ENCODE measurements at places on chromosomes 13 and 19. TPM values are rescaled to one million over a fixed set of nuclear protein-coding genes. Genes with fewer than 3 reads are reported as not detected.

The ZNF560 gene
- total RNA-seq = 0.41 TPM

DNA sequence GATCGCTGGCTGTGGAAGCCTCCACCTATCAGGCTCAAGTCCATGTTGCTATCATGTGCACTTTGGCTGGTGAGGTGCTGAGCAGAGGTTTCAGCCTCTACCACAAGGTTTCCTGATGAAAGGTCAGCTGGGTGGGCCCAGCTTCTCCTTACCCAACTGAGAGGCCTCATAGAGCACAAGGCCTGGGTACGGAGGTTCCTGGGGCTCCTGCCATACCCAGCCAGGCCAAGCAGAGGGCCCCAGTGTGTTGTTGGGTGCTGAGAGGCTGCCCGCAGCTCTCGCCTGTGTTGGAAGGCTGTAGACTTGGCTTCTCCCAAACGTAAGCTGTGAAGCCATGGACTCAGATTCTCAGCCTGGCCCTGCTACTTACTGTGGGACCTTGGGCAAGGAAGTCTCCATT lies 28.2 kb downstream of the ACTN4 start:
- no peak for DNase-seq

GRCh38 chr19:1434577-1435060 lies 3.6 kb upstream of the RPS15 start:
- DNase-seq = no peak

- DNase-seq = no peak
Observed at GRCh38 chr13:20349564-20350381, 117.7 kb upstream of the GJB6 start.

DNA sequence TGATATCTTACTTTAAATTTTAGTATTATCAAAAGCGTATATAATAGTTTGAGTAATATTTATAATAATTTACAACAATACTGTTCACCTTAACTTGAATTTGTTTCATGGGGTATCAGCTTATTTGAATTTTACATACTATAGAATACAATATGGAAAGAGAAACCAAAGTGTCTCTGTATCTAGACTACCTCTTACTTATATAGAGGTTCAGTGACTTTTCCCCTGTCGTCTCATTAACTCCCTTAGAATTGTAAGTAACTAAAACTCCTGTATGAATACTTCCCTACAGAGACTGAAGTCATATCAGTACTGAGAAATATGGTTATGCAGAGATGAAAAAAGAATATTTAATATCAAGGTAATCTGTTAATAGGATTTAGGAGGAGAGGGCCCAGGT lies 26.8 kb downstream of the COG6 start:
- no peak for DNase-seq

DNA sequence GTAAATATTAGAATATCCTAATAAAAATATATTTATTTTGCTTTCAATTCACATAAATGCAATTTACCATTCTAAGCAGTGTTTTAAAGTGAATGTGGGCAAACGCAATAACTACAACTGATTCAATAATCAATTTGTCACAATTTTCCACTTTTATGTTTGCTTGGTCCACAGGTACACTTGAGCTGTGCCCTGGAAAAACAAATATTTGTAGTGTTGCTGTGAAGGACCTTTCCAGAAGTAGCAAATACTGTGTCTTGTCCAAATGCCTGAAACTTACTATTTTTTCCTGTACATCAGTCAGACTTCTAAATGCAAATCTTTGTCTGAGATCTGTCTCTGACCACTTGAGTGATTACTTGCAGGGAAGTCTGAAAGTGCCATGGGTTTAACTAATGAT lies 845.8 kb upstream of the SLITRK5 start:
- no peak for DNase-seq

GRCh38 chr19:46392252-46392801 lies 21.0 kb downstream of the CCDC8 start:
- DNase-seq = no peak

- DNase-seq = no peak
Observed at GRCh38 chr19:58538257-58539168, 5.4 kb upstream of the TRIM28 start.

DNA sequence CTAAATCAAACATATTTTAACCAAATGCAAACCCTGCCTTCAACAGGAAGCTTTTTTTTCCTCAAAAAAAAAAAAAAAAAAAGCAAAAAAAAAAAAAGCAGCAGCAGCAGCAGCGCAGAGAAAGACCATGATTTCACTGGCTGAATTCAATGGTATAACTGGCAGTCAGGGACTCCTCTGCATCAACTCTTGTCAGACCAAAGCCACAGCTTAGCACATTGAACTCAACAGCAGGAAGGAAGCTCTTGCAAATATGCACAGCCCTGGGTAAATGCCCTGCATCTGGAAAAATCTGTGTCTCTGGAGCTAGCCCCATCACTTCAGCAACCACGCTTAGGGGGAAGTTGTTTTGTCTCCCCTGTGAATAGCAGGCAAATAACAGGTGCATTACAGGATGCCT lies 17.6 kb upstream of the DHRS12 start:
- DNase-seq = no peak

The CYP4F8 gene
- total RNA-seq = not detected

The SLC46A3 gene
- total RNA-seq = 2.9 TPM

The PGLYRP2 gene
- not detected for total RNA-seq

DNA sequence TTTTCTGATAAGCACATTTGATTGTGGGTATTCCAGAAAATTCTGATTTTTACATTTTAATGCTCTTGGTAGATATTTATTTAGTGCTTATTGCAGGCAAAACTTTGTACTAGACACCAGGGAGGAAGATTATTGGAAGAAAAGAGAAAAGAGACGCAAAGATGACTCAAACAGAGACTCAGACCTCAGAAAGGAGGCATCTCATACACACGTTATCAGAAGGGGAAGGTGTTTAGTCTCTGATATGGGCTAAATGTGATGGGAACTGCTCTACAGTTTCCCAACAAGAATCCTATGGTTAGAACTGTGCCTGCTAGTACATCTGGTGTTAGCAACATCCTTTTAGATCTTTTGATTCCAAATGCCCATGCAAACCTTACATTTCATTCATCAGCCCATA lies 245.6 kb downstream of the KLF5 start:
- DNase-seq = no peak

DNA sequence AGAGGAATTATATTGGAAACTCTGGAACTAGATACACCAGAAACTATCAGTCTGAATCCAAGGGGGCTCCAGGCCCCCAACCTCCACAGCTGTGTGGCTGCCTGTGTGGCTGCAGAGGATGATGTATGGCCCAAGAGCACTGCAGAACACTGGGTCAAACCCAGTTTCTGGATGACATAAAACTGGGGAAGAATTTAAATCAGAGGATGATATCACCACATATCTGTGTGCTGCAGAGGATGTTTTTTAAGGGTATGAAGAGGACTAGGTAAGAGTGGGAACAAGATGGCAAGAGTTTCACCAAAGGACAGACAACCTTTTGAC lies 226.4 kb downstream of the SUCLA2 start:
- DNase-seq = no peak

GRCh38 chr13:40534456-40534855 lies 132.0 kb downstream of the FOXO1 start:
- DNase-seq = no peak

The S1PR2 gene
- total RNA-seq = 2.4 TPM

DNA sequence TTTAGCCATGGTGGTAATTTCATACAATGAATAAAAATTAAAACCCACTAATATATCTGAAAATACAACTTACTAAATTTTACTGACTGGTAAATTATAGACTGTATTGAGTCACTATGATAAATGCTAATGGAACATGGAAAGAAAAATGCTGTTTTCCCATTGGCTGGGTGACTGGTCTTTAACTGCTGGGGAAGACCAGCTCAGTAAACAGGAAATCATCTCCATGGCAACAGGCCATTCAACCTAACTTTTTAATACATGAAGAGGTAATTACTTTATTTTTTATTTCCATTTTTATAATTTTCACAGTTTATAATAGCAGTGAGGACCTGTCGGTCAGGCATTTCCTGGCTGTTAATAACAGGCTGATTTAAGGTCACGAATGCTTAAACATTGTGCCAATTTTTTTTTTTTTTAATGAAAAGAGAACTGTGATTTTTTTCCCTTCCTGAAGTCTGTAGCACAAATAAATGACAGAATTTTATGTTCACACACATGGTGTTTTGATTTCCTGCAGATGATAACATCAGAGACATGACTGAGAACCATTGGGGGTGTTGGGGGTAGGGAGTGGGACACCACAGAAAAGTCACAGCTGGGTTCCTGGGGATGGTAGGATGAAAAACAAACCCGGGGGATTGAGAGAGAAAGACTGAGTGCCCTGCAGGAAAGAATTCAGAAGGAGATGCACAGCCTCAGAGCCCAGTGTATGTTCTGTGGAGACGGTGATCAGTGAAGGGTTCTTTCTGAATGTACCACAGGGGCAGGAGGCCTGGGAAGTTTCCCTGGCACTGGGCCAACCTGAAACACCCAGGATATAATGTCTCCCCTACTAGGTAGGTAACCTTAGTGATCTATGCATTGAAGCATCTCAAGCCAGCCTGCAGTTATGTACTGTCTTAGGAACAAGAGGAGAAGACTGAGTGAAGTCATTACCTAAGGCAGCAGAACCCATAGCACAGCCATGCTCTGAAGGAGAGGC lies 297.1 kb downstream of the COG6 start:
- no peak for DNase-seq

DNA sequence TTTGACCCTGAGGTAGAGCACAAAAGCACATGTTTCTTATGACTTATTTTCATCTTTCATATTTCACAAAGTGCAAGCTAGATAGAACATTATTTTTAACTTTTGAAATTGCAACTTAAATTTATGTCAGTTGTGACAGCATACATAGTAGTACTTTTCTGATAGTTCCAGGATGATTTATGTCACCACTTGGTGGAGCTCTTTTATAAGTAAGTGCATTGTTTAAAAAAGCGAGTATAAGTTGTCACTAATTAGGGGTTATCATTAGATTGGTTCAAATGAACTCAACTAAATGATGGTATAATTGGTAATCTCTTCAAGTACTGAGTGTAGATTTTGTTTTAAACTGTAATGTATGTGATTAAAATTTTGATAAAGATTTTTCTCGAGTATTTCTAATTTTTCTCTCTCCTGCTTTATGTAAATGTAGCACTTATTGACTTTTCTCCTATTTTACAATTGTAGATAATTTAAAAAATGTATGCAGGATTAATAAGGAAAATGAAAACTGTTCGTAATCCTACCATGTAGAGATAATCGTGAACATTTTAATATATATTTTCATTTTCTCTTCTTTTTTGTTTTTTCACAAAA lies 31.1 kb downstream of the RB1 start:
- no peak for DNase-seq

- DNase-seq = peak; percentile 25
Observed at GRCh38 chr19:35404879-35405622, 34.2 kb downstream of the GPR42 start.

GRCh38 chr19:45457776-45458175 lies 10.0 kb upstream of the FOSB start:
- DNase-seq = no peak

DNA sequence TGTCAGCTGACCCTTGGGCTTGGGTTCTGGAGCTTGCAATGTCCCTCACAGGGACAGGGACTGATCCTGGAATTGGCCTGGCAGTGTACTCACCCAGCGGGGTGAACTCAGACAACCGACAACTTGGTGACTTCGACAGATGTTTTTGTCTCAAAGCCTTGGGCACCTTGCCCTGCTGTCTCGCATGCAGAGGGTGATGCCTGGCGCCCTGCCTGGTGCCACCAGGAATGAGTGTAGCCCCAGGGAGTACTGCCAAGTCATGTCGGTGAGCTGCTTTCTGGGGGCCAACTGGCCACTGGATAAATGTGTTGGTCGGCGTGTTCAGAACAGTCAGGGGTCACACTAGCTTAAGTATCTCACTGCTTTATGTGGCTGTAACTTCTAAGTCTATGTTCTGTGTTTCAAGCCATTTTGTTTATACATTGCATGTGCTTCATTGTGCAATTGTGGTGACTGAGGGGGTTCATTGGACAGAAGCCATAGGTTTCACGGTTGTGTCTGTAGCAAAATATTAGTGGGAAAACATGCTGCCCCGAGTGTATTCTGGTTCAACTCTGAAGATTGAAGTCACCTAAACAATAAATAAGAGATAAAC lies 96.3 kb upstream of the TNFSF11 start:
- DNase-seq = no peak

GRCh38 chr13:112880221-112880641 lies 88.8 kb upstream of the MCF2L start:
- no peak for DNase-seq

DNA sequence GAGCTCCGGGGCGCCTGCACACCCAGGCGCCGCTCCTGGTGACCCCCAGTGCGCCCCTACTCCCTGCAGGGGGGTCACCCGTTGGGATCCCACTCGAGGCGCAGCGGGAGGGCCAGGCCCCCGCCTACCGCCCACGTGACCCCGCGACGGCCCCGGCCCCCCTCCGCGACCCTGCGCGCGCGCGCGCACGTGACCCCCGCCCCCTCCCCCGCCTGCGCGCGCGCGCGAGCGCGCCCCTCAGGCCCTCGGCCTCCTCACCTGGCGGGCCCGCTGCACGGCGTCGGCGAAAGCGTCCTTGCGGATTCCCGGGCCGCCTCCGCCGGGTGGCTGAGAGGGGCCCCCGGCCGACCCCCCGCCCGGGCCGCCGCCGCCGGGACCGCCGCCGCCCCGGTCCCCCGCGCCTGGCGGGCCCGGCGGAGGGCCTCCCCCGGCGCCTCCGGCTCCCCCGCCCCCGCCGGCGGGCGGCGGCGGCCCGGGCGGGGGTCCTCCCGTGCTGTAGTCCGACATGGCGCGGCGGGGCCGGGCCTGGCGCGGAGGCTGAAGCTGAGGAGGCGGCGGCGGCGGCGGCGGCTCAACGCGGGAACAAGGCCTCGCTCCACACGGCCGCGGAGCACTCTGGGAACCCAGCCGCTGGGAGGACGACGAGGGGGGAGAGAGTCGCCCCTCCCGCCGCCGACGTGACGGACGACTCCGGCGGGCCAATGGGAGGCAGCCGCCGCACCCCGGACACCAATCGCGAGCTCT lies at the start of gene KHSRP:
KHSRP (minus strand) TSS at position 617 of the 744 bp plus-strand sequence; CDS start at position 507, 110 bp downstream.
- DNase-seq = no peak

DNA sequence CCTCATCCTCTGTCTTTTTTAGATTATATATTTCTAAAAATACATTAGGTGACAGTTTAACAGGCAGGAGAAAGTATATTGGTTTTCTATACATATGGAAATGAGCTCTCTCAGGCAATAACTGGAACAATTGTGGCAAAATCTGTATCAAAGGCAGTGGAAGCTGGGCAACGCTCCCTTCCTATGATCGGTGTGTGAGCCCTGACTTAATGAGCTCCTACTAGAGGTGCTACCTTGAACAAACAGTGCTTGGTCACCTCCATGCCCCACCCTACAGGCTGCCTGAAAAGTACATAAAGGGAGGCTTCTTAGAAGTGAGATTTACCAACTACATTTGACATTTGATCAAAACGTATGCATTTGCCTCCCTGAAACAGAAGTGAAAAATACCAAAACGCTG lies 185.3 kb downstream of the EFNB2 start:
- no peak for DNase-seq

All from frontal cortex (tissue), 4 donors.